ENCODE measurements at places on chromosomes 2 and 18.

- DNase-seq: no peak
Measured at GRCh38 chr2:24101992-24102391, 17.4 kb upstream of the TP53I3 start.

DNA sequence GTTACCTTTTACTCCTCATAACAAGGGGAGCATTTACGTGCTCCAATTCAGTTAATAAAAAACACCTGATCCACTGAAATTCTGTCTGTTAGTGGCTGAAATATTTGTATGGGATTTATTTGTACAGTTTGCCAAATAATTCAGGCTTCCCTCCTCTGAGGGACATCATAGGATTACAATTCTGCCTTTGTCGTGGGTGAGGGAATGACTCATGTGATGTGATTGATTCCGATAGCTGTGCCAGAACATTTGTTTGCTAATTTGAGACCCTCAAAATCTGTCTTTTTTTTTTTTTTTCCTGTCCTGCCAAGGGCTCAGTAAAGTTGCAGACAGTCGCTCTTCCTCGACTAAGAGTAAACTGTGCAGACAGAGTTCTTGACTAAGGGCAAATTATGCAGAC lies 612.6 kb upstream of the CDH2 start:
- DNase-seq: no peak

- DNase-seq: no peak
Measured at GRCh38 chr18:33557706-33558105, 20.3 kb upstream of the ASXL3 start.

DNA sequence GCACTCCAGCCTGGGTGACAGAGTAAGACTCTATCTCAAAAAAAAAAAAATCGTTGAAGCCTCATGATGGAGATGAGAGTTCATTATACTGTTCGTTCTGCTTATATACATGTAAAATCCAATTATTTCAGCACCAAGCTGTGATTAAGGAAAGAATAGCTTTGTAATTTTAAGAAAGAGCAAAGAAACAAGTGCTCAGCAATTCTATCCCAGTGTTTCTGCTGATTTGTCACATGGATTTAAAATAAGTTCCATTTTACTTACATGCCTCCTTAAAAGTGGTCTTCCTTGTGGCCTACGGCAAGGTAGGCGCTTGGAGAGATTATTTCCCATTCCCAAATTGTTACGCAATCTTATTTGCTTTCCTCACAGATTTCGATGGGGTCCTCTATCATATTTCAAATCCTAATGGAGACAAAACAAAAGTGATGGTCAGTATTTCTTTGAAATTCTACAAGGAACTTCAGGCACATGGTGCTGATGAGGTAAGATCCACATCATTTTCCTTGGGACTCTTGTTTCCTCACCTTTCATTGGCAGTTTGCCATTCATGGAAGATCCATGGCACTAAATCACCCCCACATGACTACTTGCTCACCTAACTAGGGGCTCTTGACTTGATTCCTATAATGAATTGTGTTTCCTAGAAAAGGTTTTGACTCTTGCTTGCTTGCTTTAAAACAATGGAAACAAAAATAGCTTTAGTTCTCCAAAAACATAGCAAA lies 11.5 kb downstream of the ARPC2 start:
- DNase-seq: no peak

DNA sequence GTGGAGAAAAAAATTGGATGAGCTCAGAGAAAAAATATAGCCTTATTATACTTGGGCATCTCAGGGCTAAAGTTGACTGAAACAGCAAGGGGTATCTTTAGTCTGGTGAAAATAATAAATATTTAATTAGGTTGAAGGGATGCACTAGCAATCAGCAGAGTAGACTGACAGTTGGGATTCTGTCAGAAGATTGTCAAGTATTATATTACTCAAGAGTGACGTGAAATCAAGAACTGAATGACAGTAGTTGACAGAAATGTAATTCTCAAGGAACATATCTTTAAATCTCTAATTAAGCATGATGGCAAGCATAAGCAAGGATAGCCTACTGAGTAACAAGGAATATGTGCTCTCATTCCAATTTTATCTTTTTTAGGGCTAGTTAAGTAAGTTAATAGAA lies 1301.1 kb downstream of the DSC3 start:
- no peak for DNase-seq

DNA sequence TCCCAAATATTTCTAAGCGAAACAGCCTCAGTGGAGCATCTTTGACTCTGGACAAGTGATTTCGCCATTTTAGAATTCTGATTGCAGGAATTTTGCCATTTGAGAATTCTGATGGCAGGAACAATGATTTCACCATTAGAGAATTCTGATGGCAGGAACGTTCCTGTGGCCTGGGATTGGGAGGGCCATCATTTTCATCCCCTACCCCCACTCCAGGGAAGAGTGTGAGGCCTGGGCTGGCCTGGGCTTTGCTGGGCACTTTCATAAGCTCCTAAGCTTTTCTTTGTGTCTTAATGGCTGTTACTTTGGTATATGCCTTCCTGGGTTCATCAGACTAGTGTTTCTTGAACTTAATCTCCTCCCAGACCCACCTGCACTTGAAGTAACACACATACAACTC lies 129.3 kb upstream of the EPAS1 start:
- no peak for DNase-seq

DNA sequence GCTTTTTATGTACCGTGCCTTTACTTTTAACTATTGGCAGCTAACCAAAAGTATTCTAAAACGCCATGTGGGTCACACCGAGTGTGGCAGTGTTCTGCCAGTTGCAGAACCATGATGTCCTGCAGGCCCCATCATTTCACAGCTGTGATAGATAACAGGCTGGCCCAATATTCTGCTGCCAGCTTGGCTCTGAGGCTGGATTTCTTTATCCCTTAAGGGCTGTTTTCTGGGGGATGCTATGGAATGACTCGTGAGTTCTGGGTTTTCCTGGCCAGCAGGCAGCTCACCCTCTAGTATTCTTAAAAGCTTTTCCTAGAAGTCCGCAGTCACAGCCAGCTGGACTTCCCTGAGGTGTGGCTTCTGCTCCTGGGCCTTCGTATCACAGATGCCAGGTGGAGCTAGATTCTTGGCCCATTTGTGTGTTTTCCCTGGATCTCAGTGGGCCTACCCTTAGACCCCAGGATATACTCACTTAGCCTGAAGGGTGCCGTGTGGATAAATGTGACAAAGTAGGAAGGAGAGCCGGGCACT lies 41.0 kb downstream of the FHOD3 start:
- no peak for DNase-seq

DNA sequence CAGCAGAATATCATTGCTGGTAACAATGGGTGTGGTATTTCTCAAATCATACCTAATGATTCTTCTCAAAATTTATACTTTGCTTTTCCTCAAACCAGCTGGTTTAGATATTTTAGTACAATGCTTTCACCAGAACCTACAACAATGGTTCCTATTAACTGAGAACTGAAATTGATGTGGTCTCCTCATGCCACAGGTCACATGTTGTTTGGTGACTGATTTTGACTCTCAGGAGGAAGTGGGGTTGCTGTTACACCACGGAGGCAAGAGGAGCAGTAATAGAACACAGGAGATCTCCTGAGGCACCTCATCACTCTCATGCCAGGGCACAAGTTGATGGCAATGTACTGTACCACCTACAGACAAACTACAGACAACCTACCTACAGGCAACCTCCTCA lies 3.0 kb upstream of the CEP68 start:
- peak; percentile 50 for DNase-seq

GRCh38 chr2:152466980-152467676 lies 132.2 kb downstream of the FMNL2 start:
- peak; percentile 52 for DNase-seq

GRCh38 chr2:17879137-17879912 lies 858 bp downstream of the KCNS3 start:
- no peak for DNase-seq

GRCh38 chr2:106267997-106268396 lies 73.9 kb upstream of the UXS1 start:
- DNase-seq: no peak

GRCh38 chr2:121638333-121638732 lies 10.9 kb downstream of the CLASP1 start:
- DNase-seq: no peak

DNA sequence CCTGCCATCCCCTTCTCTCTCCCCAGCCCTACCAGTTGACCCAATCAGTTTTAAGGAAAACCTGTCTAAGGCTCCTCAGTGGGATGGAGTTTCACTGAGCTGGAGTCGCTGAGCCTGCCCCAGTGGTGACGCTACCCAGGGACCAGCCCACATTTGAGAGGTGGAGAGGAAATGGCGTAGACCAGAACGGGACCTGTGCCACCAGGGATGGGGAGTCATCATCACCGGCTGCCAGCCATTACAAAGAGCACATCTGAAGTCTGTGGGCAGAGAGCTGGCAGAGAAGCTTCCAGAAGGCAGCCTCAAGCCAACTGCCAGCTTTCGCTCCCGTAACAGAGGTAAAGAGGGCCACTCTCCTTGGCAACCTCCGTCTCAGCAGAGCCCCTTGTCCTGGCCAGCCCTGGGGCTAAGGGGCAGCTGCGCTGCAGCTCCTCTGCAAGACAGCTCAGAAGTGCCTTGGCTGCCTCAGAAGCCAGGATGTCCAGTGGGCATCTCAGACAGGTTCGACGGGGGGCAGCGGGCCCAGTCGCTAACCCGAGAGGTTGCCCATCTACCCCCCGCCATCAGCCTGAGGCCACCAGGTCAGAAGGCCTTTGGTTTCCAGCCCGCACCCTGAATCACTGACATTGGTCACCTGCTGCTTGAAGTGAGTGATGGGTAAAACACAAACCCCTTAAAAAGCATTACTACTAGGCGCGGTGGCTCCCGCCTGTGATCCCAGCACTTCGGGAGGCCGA lies 15.4 kb downstream of the SDC1 start:
- DNase-seq: no peak

DNA sequence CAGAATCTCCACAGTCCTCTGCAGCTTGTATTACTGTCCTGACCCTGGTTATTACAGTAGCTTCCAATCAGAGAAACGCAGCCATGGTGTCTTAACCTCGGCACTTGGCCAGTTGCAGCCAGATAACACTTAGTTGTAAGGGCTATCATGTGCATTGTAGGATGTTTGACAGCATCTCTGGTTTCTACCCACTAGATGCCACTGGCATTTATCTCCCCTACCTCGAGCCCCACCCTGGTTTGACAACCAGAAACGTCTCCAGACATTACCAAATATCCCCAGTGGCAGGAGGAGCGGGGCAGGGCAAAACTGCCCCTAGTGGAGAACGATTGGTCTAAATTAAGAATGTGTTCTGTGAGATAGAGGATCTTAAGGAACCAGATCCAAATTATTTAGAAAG lies 13.1 kb downstream of the DSG2 start:
- peak; percentile 9 for DNase-seq

- DNase-seq: no peak
Measured at GRCh38 chr2:123771928-123772632, 253.0 kb upstream of the CNTNAP5 start.

GRCh38 chr18:25133879-25134278 lies 218.1 kb downstream of the ZNF521 start:
- no peak for DNase-seq

GRCh38 chr2:36626071-36626470 lies 28.1 kb upstream of the FEZ2 start:
- DNase-seq: no peak

DNA sequence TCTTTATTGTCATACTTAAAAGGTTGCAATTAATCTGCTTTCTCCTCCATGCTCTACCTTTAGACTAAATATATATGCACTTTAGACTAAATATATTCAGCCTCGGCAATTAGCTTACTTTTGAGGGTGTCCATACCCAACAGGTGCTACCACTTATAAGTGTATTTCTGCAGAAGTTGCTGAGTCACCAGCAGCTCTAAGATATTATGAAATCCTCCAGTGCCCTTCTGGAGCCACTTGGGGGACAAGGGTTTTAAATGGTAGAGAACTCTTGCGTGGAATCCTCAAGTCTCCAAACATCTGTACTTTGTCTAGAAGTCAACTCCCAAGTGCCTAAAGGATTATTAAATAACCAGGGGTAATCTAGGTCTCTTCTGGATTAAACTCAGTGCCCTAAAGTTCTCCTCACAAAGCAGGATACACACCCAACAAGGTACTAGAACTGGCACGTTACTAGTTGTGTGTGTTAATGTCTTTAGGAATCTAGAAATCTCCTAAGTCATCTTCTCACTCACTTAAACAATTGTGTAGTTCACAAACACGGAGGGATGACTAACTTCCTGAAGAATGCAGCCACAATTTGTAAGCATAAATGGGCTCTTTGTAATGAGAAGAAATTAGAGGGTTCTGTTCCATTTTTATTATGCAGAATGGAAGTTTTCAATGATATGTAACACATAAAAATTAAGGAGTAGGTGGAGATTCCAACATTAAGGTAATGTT lies 159.7 kb downstream of the CD226 start:
- DNase-seq: no peak

GRCh38 chr18:61274416-61274960 lies 58.7 kb upstream of the CDH20 start:
- no peak for DNase-seq

GRCh38 chr2:112706170-112706664 lies 14.6 kb upstream of the NT5DC4 start:
- DNase-seq: no peak

DNA sequence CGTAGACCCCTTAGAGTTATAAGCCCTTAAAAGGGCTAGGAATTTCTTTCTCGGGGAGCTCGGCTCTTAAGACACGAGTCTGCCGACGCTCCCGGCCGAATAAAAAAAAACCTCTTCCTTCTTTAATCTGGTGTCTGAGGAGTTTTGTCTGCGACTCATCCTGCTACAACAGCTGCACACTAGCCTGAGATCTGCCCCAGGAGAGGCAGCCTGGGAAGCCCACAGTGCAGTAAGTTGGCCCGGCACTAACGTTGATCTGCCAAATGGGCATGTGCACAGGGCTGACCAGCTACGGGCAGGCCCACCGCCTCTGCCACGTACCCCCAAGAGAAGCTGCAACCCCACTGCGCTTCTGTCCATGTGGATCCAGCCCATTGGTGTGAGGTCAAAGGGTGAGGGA lies 8.4 kb upstream of the LIMS2 start:
- DNase-seq: no peak

DNA sequence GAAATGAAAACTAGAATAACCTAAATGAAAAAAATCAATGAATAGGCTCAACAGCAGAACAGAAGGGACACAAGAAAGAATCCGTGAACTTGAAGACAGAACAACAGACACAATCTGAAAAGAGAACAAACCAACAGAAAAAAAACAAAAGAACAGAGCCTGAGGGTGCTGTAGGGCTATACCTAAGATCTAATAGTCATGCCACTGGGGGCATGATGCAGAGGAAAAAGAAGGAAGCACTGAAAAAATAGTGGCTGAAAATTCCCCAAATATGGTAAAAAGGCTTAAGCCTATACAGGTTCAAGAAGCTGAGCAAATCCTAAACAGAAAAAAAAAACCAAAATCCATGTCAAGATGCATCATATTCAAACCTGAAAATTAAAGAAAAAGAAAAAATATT lies 50.3 kb downstream of the KANSL3 start:
- DNase-seq: no peak

GRCh38 chr2:211982162-211982561 lies 556.4 kb downstream of the ERBB4 start:
- no peak for DNase-seq

- peak; percentile 17 for DNase-seq
Measured at GRCh38 chr2:230124757-230125431, 56.2 kb upstream of the SLC16A14 start.

GRCh38 chr18:9359796-9360195 lies 25.2 kb downstream of the TWSG1 start:
- DNase-seq: no peak

GRCh38 chr2:148967578-148967977 lies 70.9 kb upstream of the LYPD6B start:
- DNase-seq: no peak

- no peak for DNase-seq
Measured at GRCh38 chr2:217727801-217728200, 275.0 kb downstream of the TNS1 start.

GRCh38 chr2:101253013-101253702 lies 472 bp downstream of the CNOT11 start:
- DNase-seq: peak; percentile 69

Measured in NAMALWA (cell line).